ENCODE measurements at places on chromosomes 4 and X.

- DNase-seq: no peak
These were observed 14.9 kb downstream of the NRK start for GRCh38 chrX:105837232-105837631.

DNA sequence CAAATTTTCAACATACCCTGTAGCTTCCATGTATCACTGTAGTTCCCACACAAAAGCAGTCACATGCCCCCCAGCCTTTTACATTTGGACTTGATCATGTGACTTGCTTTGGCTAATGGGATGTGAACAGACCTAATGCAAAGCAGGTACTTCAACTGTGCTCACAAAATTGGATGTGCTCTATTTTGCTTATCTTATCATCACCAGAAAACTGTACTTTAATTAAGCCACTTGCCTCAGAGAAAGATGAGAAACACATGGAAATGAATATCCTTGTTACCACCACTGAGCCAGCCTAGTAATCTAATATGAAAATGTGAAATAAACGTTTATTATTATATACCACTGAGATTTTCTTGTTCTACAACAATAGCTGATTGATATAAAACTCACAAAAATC is 402.7 kb upstream of the HTR2C start:
- no peak for DNase-seq

GRCh38 chr4:105196523-105197145 is 50.0 kb downstream of the TET2 start:
- DNase-seq: no peak

DNA sequence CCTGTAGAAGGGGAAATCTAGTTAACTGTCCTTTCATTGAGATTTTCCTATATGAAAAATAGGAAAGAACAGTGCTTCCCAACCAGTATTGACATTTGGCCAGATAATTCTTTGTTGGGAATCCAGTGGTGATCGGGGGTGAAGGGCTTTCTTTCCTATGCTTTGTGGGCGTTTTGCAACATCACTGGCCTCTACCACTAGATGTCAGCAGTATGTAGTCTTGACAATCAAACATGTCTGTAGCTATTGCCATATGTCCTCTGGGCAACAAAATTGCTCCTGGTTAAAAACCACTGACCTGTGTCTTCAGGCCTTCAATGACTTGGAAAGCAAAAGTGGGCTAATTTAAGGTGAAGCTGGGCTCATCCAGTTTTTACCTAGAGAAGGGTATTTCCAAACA is 658.5 kb downstream of the DACH2 start:
- DNase-seq: no peak

- DNase-seq: no peak
These were observed 3.5 kb downstream of the SH3KBP1 start for GRCh38 chrX:19883878-19884277.

- DNase-seq: no peak
These were observed 103.4 kb downstream of the CEP44 start for GRCh38 chr4:174387143-174387542.

GRCh38 chr4:168765322-168765721 is 244.7 kb downstream of the CBR4 start:
- DNase-seq: no peak

GRCh38 chrX:65035446-65035770 is 59.2 kb upstream of the ZC4H2 start:
- peak; percentile 1 for DNase-seq

DNA sequence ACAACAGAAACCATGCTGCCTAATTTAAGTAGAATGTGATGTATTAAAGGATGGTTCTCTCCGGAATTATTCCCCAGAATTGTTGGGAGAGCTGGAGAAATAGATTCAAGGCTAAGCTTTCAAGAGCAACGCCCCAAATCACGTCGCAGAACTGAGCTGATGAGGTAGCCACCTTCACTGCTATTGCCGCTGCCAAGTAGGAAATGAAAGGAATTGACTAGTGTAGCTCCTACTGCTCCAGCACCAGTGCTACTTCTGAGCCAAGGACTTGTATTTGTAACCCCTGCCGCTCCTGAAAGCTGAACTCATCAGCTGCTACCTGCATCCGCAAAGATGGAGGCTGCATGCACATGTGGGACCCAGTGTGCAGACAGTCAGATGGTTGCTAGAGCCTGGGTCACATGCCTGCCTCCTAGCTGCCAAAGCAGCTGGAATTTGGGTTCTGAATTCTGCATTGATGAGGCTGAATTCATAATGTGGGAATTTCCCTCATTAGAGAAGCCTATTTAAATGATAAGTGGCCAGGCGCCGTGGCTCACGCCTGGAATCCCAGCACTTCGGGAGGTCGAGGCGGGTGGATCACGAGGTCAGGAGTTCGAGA is 173.9 kb downstream of the PDGFRA start:
- no peak for DNase-seq

DNA sequence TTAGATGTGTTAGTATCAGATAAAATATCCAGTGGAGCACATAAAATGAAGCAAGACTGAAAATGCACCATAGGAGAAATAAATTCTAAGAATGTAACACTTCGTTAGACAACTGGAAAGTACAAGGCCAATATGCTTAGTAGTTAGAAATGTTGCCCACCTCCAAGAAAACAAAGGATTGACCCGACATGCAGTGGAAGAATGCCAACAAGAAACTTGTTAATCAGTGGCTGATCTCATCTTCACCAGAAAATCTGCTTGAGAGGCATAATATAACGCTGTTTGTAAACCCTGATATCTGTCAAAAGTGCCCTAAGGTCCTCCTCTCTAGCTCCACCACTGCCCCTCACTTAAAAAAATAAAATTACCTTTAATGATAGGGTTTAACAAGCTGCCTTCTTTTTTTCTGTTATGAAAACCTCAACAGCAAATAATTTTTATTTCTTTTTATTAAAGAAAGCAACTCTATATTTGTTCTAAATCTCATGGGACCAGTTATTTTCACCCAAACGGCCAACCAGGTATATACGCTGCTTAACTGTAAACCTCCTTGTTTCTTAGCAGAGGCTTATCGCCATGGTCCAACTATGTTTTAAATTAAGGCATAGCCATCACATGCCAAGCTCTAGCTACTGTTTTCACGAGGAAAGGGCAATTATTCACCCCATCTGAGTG is 1.8 kb downstream of the RASGEF1B start:
- DNase-seq: no peak

DNA sequence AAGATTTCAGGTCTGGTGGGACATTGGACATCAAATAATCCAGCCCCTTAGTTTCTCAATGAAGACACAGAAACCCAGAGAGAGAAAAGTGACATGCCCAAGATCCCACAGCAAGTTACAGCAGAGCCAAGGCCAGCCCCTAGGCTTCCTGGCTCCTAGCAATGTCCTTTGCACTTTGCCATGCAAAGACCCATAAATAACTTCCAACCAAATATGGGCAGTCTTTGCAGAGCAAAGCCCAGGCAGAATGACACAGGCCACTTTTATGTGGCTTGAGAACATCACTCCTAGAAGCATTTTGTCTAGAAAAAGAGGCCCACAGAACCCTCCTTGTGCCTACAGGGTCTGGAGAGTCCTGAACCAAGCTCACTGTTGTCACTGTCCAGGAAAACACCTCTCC is 78.1 kb upstream of the ATP6AP2 start:
- DNase-seq: no peak

Measured in frontal cortex (tissue), 4 donors.